ENCODE measurements at places on chromosomes 1 and 21.

DNA sequence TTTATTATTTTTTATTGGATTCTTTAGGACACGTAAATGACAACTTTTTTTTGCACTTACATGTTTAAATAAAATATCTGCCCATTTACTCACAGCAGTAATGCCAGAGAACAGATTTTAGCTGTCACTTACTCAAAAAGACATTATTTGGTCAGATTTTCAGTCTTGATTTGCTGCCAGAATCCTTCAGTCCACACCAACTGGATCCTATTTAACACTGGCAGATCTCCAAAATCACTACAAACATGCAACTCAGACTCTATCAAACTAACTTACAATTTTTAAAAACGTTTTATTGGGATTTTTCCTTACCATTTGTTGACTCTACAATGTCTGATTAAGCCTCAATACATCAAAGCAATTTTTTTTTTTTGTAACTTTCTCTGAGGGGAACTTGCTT lies 11.1 kb downstream of the ATP6V1G3 start:
- DNase-seq: no peak

DNA sequence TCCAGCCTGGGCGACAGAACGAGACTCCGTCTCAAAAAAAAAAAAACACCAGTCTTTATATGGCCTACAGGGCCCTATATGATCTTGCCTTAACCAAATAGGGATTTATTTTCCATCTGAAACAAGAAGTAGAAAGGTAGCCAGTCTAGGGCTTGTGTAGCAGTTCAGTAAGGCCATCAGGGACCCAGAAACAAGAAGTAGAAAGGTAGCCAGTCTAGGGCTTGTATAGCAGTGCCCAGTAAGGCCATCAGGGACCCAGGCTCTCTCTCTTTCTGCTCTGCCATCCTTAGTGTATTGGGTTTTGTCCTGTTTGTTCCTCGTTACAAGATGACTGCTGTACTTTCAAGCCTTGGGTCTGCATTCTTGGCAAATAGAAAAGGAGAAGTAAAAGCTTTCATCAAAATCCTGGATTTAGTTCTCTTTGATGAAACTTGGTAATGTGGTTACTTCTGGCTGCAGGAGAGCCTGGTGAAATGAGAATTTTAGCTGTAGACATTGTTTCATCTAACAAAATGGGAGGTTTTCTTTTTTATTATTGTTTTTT lies 46.1 kb downstream of the PKN2 start:
- DNase-seq: peak; percentile 19

- no peak for DNase-seq
Measured at GRCh38 chr1:15414445-15414983, 4.8 kb downstream of the EFHD2 start.

DNA sequence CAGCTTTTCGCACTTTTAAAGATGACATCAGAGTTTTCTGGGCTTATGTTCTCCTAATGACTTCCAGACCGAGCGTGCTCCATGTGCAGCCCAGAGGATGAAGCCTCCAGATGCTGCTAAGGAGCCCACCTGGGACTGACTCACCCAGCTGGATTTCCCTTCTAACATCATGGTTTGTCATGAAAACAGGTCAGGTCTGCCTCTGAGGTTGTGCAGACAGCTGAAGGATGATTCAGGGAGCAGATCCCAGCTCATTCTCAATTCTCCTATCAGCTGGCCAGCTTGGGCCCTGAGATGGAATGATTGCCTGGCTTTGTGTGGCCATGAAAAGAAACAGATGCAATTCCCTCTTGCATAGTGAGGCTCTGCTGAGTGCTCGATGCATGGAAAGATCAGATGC lies 123.9 kb upstream of the DUSP10 start:
- DNase-seq: no peak

GRCh38 chr21:33330726-33331125 lies 6.0 kb downstream of the IFNAR1 start:
- no peak for DNase-seq

DNA sequence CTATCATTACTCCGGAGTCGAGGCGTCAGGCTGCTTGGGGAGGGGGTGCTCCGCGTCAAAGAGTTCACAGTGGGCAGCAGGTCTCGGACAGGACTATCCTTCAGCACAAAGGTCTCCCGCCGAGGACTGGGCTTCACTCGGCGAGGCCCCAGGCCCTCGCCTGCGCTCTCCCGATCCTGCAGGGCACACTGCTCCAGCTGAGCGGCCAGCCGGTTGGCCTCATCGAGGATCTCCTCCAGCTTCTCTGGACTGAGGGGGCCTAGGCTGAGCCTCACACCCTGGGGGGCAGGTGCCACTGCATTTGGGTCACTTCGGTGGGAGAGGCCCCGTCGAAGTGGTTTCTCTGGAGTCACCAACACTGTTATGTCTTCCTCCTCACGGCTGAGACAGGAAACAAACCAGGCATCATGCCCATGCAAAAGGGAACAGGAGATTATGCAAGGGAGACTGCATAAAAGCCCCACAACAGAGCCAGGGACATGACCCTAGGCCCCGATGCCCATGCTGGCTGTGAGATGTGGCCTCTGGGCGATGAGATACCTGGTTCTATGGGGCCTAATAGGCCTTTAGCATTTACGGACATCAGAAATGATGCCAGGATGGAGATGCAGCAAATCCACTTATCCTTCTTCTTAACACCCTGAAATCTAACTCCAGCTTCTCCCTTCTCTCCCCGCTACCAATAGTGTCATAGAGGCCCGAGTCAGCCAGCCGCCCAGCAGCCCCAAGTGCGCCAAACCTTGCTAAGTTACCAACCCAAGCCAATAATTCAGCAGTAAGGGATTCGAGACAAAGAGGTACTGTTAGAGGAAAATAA lies 1.1 kb downstream of the PSRC1 start:
- peak; percentile 44 for DNase-seq

- no peak for DNase-seq
Measured at GRCh38 chr1:91730801-91731732, 154.9 kb downstream of the TGFBR3 start.

Data from midbrain (tissue), 1 donor.